ENCODE measurements at places on chromosomes 5 and 9.

DNA sequence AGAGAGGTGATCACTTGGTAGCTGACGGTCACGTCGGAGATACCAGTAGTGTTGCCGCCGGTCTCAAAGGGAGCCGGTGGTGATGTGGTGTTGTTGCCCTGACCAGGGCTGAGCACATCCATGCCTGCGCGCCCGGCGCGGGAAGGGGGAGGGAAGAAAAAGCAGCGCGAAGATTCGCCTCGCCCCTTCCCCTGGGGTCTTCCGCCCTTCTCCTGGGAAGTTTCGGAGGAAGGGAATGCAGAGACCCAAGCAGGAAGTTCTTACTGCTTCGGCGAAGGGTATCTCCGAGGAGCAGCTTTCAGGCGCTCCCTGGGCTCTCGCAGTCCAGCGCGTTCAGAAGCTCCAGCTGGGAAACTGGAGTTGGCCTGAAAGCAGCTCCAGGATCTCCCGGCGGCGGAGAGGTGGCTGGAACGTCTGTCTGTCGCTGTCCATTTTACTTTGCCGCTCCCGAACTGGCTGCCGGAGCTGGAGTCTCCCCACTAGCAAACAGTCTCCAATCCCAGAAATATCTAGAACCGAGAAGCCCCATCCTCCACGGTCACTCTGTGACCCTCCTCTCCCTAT lies 565 bp downstream of the HTR1A start:
- DNase-seq: no peak

- DNase-seq: no peak
Observed at GRCh38 chr9:134535171-134535570, 106.4 kb upstream of the COL5A1 start.

GRCh38 chr5:167934551-167934971 lies 356.9 kb upstream of the WWC1 start:
- no peak for DNase-seq

DNA sequence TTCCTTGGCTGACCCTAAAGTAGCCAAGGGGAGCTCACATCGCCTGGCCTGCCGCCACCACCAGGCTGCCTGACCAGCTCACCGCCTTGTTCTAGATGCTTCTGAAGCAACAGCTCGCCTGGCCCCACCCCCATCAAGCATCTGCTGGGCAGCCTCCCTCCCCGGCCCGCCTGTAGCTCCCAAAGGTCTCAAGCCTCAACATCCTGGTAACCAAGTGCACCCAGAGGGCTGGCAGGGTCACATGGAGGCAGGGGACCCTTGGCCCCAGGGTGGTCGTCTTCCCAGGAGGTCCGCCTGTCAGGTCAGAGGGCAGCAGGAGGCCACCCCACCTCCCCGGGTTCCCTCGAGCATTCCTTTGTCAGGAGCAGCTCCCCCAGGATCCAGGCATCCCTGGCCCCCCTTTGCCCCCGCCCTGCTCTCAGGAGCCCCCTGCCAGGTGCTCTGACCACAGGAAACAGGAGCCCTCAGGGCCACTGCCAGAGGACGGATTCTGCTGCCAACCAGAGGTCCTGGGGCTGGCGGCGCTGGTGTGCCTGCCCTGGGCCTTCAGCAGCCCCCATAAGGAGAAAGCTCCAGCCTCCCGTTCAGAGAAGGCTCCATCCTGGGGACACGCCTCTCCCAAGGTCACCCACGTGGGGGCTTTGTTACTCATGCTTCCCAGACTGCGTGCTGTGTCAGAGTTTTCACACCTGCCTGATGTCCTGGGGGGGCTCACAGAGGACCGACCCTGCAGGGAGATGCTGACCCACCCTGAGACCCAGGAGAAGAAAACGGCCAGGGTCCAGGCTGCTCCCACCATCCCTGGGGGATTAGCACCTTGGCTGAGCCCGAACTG lies 3.5 kb upstream of the LRRC14B start:
- DNase-seq: no peak

GRCh38 chr9:127833555-127833954 lies 20.9 kb downstream of the ENG start:
- no peak for DNase-seq

- DNase-seq: no peak
Observed at GRCh38 chr5:42880496-42881150, 68.9 kb upstream of the SELENOP start.

DNA sequence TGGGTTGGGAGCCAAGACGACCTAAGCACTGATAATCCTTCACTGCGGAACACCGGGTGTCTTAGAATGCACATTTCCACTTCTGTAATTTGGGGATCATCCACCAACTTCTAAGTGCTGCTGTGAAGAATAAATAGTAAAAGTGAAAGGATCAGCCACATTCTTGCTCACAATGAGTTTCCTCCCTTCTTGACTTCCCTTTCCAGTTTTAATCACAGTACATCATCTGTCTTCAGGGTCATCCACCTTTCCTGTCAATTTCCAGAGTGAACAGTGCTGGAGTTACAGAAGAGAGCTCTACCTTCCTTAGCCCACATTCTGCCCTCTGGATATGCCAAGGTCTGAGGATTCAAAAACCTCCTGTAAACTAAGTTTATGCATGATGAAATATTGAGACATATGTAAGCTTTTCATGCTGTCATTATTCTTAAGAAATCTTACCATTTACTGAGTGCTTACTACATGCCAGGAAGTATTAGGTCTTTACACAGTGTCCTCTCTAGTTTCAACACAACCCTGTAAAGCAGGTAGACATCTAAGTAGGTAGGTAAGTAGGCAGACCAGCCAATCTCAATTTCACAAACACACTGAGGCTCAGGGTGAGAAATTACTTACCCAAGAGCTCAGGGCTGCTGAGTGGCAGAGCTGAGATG lies 105.2 kb downstream of the CDK5RAP2 start:
- no peak for DNase-seq

GRCh38 chr5:54317511-54318260 lies 7.3 kb upstream of the ARL15 start:
- DNase-seq: no peak

- no peak for DNase-seq
Observed at GRCh38 chr5:42689391-42689790, 67.2 kb upstream of the CCDC152 start.

DNA sequence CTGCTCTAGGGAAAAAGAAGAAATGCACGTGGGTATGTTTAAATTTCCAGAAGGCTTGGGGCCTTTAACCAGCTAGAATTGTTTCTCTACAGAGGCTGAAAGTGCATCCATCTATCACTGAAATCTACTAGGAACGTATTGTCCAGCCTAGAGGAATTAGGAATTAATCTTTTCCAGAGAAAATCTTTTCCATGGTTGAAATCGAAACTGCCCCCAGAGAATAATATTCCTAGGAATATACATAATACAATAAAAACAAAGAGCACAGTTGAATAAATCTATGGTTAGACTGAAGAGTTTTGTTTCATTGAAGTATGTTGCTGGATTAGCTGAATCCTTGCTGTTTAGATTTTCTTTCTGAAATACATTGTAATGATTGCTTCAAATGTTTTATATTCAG lies 378.5 kb downstream of the PLK2 start:
- no peak for DNase-seq

DNA sequence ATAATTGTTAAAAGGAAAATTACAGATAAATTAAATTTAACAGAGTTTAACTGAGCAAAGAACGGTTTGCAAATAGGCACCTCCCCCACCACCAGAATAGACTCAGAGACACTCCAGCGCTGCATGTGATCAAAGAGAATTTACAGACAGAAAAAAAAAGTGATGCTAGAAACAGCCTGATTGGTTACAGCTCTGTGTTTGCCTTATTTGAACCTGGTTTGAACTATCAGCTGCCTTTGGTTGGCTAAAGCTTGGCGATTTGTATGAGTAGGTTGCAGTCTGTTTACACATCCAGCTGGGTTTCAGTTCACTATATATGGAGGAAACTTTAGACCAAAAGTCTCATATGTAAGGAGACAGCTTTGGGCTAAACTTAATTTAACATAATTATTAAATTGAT lies 249.1 kb downstream of the ENC1 start:
- DNase-seq: no peak

DNA sequence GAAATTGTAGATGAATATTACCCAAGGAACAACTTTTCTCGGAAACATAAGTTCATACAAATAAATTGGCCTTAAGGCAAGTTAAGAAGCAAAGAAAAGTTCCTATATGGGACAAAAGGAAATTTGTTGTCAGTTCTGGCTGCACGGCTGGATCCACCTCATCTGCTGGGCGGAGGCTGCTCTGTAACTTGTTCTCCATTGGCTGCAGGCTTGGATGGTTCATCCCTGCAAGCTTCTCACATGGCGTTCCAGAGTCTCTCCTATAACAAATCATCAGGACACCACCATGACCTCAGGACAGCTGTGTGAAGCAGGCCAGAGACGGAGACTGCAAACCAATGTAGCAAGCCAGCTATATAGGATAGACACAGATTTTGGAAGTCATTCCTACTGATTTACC lies 81.4 kb upstream of the DAB2 start:
- DNase-seq: no peak

GRCh38 chr5:179862891-179863290 lies 4.3 kb upstream of the MRNIP start:
- DNase-seq: no peak
